CD4-positive, alpha-beta T cell (primary cell): ENCODE measurements at places on chromosomes 16 and 17.

- no peak for DNase-seq
These were observed 7.6 kb upstream of the PHKG2 start for GRCh38 chr16:30740364-30741251.

DNA sequence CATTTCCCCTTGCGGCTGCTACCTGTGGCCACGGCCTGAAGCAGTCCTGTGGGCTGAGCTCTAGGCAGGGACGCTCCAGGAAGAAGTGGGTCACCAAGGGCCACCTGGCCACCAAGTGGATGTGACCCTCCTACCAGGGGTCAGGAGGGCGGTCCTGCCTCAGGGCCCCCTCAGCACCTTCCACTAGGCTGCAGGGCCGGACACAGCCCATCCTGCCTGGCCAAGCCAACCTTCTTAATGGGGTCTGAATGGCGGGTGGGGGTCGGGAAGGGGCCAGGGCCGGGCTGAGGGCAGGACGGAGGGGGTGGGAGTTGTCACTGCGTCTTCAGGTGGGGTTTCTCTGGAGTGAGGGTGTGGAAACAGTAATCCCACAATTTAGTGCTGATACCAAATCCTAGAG, 13.2 kb upstream of the MLKL start:
- no peak for DNase-seq

GRCh38 chr16:58413359-58413758, 21.1 kb downstream of the GINS3 start:
- no peak for DNase-seq

DNA sequence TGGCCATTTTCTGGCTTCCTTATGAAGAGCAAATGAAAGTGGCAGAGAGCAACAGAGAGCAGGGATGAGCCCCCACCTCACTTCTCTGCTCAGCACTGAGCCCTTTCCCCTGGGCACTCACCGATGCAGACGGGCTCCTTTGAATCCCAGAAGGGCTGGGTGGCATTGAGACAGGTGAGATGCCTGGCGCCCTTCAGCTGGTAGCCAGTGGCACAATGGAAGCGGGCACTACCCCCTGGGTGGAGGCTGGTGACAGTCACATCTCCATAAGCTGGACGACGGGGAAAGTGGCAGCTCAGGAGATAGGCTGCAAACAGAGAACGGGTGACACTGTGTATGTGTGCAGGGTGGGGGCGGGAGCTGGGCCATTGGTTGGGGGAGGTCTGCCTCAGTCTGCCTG, 12.5 kb upstream of the PHF12 start:
- DNase-seq: no peak

- no peak for DNase-seq
These were observed 27.0 kb upstream of the NF1 start for GRCh38 chr17:31067691-31068184.

DNA sequence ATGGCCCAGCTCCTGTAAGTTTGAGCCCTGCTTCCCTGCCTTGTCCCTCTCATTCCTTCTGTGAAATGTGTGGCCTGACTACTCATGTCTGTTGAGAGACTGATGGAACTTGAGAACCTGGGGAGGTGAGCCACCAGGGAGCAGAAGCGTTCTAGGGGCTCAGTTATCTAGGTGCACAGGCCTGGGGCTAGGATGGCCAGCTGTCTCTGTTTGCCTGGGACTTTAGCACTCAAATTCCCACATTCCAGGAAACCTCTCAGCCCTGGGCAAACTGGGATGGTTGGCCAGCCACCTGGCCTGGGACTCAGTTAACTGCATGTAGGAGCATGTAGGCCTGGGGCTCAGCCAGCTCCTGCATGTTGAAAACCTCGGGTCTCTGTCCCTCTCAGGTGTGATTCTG, 9.3 kb upstream of the EPN3 start:
- no peak for DNase-seq

DNA sequence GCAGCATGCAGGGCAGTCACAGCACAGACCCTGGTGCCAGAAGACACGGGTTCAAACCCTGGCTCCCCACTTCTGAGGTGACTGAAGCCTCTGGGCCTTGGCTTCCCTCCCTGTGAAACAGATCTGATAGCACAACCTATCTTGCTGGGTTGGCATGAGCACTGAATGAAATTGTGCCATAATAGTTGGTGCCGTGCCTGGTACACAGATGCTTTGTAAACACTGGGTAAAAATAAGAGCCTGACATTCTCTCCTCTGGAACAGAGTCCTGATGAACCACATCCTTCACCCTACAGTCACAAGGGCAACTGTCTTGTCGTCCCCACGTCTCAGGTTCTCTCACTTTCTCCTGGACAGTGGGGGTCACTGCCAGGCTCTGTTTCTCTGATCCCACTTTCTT, 35.7 kb downstream of the NOS2 start:
- no peak for DNase-seq

GRCh38 chr16:55572439-55572838, 6.0 kb downstream of the CAPNS2 start:
- DNase-seq: no peak

DNA sequence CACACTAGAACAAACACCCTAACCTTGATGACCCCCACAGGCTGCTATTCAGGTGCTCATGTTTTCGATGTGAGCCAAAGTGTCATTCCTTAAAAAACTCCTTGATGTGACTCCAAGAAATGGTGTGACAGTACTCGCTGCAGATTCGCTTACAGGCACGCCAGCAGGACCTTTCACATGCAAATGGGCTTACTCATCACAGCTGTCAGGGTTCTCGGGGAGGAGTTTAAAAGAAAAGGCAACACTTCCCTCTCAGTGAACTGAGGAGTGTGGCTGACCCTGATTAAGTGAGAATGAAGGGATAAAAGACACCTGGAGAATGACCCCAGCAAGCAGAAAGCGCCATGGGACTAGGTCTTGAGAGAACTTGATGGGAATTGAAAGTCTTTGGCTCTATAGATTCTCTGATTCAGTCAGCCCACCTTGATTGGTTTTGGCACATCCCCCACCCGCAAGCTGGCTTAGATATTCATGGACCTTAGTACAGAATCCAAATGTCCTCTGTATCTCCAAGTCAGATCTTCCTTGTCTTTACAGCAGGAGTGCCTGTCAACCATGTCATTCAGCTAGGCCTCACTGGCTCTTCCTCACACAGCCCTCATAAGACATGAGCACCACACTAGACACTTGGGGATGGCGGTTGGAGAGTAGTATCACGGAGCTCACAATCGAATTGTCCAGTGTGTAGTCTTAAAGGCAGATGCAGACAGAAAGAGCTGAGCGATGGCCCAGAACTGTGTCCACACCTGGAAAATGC, 82.6 kb downstream of the HIC1 start:
- no peak for DNase-seq

GRCh38 chr17:55177159-55177854, 87.5 kb upstream of the HLF start:
- DNase-seq: no peak

GRCh38 chr17:73286863-73287296, 24.9 kb downstream of the CDC42EP4 start:
- no peak for DNase-seq

GRCh38 chr17:41602524-41602923, 10.0 kb downstream of the KRT16 start:
- DNase-seq: no peak

DNA sequence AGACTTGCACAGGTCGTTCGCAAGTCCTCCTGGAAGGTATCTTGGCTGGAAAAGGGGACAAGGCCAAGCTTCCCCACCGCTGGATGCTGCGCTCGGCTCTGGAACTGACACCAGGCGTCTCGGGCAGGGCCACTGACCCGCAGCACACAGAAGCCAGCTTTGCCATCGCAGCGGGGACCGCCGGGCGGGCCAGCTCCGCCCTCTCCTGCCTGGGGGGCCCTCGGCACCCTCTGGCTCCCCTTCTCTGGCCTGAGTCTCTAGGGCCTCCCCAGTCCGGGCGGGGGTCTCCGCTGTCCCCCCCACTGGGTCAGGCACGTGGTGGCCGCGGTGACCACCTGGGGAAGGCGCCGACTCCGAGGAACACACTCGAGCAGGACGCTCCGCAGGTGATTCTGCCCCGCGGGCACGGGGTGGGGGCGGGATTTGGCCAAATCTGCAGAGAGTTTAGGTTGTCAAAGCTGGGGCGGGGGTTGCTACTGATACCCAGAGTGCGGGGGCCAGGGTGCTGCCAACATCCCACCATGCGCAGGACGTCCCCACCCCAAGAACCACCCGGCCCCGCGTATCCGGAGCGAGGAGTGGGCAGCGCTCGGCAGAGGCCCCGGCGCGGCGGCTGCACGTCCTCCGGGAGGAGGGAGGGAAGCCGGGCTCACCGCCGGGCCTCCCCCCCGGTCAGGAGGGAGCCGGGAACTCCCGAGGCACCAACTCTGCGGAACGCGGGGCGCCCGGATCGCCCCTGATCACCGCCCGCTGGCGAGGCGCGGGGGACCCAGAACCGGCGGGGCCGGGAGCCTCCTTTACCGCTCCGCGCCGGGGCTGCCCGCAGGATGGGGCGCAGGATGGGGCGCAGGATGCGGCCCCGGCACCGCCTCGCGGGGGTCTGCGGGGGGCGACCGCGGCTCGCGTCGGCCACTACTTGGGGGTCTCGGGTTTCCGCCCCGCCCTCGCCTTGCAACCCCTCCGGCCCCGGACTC, 744 bp upstream of the METRNL start:
- no peak for DNase-seq

DNA sequence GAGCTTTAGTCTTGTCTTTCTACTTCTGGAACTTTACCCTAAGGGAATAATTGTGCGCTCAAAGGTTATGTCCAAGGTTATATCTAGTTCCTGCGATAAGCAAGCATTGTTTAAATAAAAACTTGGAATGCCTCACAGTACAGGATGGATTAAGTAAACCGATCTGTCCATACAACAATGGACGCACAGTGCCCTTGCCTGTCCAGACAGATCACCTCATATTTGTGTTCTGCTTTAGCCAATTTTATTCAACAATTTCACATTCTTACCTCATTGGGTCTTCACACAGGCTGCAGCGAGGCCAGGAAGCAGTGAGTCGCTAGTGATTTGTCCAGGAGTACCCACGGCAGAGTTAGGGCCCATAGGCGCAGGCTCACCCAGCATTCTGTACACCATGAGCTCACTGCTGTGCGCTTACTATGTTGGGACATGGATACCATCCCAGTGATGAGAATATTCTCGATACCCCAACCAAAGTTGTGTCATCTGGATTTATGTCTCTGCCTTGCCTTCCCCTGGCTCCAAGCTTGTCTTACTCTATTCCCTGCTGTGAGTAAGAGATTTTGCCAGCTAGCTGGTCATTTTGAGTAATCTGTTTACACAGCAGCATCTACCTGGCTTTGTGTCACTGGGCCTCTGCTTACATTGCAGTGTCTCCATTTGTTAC, 39.8 kb downstream of the USP43 start:
- DNase-seq: no peak

GRCh38 chr17:1181753-1182137, 2.0 kb upstream of the ABR start:
- DNase-seq: no peak

GRCh38 chr17:9829343-9829742, 3.6 kb downstream of the GLP2R start:
- DNase-seq: no peak

DNA sequence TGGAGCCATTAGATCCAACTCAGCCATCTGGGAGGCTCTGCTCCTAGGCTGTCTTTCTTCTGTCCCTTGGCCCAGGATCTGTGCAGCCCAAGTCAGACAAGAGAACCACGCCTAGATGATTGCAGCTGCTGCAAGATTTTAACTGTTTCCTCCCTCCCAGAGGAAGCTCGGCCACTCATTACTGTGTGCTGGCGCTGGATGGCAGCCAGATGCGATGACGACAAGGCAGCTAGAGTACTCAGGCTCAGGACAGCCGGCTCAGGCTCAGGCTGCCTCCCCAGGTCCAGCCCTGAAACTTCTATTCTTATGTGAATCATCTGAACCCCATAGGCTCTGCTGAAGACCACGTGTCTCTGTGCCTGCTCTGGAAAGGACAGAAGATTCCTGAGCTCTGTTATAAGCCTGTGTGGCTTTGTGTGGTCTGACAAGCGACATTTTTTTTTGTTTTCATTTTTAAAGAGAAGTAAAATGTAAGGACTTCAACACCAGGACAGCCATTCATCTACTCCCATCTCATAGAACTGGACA, 32.1 kb upstream of the FBXW10B start:
- no peak for DNase-seq

GRCh38 chr16:54077050-54077821, 209.4 kb downstream of the IRX3 start:
- no peak for DNase-seq

DNA sequence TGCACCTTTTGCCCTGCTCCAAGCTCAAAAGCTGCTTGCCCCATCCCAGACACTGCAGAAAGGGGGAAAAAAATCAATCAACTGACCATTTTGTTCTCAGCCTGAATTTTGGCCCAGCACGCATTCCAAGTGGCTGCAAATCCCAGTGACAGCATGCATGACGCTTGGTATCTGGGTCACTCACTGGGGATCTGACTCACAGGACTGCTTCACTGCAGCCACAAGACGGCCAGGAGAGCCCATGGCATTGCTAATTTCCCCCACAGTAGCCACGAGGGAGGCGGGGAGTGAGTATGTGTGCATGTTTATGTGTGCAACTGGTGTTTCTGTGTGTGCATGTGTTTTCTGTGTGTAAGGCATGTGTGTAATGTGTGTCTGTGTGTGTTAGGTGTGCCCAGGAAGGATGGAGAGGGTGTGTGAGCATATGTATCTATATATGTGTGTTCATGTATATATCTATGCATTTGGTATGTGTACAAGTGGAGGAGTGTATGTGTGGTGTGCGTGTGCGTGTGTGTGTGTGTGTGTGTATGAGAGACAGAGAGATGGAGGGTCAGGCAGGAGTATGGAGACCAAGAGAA, 33.8 kb downstream of the SDK2 start:
- no peak for DNase-seq

DNA sequence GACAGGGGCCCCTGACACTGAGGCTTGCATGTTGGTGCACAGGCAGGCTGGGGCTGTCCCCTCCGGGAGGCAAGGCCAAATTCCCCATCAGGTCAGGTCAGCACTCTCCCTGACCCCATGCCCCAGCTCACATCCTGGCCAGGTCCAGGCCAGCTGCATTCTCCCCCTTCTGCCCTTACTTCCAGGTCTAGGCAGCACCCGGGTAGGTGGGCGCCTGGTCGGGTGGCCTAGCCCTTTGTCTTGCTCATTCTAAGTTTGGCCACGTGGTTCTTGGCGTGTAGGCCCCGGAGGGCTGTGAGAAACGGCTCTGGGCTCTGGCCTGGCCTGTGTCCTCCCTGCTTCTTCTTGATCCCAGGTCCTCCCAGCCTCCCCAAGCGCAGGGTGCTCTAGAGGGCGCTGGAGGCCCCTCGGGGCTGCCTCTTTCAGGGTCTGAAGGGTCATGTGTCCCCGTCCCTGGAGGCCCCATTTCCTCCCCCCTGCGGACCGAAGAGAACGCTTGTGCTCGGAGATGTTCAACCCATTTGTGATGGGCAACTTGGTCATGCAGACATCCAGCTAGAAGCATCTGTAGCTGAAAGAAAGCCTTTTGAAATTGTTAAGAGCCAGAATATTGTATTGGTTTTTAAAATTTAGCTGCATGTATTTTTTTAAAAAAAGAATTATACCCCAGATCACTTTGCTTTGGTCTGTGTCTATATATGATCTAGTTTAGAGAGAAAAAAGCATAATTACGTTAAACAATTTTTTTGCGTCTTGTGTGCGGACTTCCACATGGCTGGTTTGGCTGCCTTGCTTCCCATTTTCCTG, 6.7 kb downstream of the BAHCC1 start:
- DNase-seq: no peak

- no peak for DNase-seq
These were observed 1.1 kb downstream of the KSR1 start for GRCh38 chr17:27457360-27457715.
